ENCODE measurements at places on chromosomes 12 and 14.

DNA sequence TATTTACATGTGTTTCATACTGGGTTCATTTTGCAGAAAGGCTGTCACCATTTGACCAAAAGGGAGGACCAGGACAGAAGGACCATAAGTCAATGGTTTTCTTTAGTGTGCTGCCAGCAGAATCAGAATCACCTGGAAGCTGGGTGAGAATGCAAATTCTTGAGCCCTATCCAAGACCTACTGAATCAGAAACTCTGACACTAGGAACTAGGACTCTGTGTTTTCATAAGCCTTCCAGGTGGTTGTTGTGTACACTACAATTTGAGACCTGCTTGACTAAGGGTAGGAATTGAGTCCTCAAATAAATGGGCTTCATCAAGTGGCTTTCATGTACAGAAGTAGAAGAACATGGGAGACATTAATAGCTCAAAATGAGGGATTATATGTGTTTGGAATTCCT is 32.2 kb downstream of the PDE6H start:
- no peak for DNase-seq

DNA sequence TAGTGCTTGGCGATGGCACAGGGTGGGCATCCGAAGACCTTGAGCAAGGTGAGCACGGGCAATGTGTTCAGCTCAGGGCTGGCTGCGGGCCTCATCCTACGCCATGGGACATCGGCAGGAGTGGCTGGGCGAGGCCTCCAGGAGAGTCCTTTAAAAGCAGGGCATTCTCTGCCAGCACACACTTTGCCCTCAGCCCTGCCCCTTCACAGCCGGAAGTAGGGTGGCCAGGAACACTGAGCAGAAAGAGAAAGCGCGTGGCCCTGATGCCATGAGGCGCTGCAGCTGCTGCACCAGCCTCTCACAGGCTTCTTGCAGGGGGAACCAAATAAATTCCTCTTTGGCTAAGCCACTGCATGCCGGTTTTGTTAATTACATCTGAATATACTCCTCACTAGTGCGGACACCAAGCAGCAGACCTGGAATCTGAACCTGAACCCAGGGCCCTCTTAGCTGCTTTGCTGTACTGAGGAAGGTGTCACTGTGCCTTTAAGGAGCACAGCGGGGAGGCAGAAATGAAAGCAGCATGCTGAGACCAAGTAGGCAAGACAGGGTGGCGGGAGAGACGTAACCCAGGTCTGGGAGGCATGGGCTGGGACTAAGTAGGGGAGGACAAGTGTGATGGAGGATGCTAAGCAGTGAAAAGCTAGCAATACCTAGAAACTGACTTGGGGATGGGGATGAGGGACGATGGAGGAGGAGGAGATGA is 155.2 kb downstream of the TTC7B start:
- DNase-seq: no peak

- no peak for DNase-seq
Observed at GRCh38 chr14:54174457-54174856, 217.8 kb upstream of the BMP4 start.

GRCh38 chr14:95163666-95164065 is 6.3 kb upstream of the DICER1 start:
- DNase-seq: no peak

- DNase-seq: no peak
Observed at GRCh38 chr14:33457617-33458016, 493.3 kb downstream of the EGLN3 start.

DNA sequence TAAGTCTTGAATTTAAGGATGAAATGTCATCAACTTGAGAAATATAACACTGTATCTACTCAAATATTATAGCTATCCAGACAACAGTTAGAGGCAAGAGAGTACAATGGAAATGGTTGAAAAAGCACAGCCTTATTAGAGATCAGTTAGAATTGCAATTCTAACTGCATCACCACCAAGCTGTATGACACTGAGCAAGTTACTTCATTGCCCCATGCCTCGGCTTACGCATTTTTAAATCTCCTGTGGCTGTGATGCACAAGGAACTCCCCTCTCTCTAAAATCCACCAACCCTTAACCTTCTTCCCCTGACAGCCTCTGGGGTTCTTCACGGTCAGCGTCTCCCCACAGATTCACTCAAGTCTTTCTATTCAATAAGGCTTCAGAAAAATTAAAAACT is 75.1 kb downstream of the MED13L start:
- no peak for DNase-seq

Data from WERI-Rb-1 (cell line).